ENCODE measurements at places on chromosomes 7 and 10. TPM values are rescaled to one million over a fixed set of nuclear protein-coding genes. Genes with fewer than 3 reads are reported as not detected.

- no peak for DNase-seq
Observed at GRCh38 chr7:6227294-6227846, 45.1 kb downstream of the CYTH3 start.

- DNase-seq = no peak
Observed at GRCh38 chr10:11488126-11488525, 123.3 kb downstream of the USP6NL start.

DNA sequence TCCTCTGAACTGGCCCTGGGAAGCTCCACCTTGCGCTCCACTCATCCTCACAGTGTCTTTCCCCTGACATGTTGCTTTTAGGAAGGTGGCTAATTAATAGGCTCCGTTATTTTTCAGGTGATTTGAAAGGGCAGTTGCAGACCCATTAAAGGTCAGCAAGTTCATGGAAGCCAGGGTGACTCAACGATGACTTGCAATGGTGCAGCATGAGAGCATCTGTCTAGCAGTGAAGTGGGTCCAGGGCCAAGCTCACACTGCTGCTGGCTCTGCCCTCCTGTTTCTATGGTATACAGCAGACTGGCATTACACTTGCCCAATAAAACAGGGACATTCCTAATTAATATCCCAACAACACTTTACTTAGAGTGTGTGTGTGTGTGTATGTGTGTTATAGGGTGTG, 68.8 kb upstream of the WDR11 start:
- no peak for DNase-seq

The CPN1 gene
- total RNA-seq = not detected

The TAS2R3 gene
- 0.08 TPM for total RNA-seq

The SLC18A2 gene
- total RNA-seq = 0.02 TPM

The STEAP4 gene
- 0.02 TPM for total RNA-seq
